AG04450 (cell line): ENCODE measurements at places on chromosomes 7 and 10.

DNA sequence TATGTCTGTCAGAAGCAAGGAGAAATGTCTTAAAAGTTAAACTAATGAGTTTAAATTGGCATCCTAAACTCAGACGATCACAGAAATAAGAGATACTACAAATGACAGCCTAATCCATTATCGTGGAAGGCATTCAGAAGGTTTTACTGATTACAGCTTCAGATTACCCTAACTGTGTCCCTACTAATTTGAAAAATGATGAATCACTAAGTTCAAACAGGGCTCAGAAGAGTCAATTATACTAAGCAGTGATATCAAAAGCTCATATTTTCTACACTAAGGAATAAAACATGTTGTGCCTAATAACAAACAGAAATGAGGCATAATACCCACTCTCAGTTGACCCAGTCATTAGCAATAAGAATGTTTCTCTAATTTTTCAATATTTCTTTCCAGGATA lies 152.0 kb upstream of the NRBF2 start:
- DNase-seq, result no peak

DNA sequence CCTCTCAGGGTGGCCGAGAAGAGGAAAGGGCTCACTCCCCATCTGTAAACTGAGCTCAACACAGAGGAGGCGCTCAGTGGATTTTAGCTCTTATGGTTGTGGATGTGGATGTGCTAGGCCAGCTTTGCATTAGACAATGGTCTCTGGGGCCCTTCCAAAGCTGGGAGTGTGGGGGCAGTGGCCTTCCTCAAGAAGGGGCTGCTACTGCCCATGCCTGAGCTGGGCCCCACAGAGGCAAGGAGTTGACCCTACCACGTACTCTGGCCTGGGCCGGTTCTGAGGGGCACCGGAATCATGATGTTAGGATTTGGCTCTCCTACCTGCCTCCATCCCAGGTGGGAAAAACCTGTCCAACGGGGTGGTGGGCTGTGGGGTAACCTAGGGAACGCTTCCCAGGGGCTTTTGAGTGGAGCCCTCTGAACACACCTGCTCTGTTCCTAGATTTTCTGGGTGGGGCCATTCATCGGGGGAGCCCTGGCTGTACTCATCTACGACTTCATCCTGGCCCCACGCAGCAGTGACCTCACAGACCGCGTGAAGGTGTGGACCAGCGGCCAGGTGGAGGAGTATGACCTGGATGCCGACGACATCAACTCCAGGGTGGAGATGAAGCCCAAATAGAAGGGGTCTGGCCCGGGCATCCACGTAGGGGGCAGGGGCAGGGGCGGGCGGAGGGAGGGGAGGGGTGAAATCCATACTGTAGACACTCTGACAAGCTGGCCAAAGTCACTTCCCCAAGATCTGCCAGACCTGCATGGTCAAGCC lies 11.5 kb downstream of the AQP1 start:
- no peak for DNase-seq

GRCh38 chr7:8133188-8133848 lies 128.6 kb downstream of the ICA1 start:
- no peak for DNase-seq

DNA sequence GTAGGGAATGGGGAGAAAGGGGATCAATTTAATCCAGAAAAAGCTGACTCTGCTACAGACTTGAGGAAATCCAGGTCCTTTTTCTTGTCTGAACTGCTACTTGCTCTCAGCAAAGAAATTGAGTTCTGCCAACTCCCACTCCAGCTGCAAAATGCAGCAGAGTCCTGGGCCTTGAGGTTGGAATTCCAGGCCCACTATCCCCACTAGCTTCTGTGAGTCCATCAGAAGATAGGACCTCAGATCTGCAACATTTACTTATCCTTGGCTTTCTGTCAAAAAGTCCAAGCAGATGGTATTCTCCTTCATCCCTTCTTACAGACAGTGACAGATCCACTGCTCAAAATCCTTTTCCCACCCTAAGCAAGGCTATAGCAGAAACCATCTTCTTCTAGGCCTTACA lies 219.2 kb downstream of the ARHGAP12 start:
- DNase-seq, result no peak

DNA sequence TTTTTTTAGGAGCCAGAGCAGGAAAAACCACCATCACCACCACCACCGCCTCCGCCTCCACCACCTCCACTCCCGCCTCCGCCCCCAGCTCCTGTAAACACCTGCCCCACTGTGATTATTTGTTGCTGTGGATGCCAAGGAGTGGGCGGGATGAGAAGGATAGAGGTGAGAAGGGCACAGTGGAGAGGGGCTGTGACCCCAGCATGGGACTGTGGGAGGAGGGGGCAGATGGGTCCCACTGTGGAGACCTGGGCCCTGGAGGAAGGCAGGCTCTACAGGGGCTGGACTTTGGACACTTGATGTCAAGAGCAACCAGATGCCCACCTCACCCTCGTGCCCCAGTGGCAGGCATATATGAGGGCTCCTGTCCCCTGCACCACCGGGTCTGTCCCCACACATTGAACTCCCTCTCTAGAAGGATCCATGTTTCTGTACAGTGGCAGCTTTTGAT lies 24.7 kb downstream of the ANTXRL start:
- no peak for DNase-seq

DNA sequence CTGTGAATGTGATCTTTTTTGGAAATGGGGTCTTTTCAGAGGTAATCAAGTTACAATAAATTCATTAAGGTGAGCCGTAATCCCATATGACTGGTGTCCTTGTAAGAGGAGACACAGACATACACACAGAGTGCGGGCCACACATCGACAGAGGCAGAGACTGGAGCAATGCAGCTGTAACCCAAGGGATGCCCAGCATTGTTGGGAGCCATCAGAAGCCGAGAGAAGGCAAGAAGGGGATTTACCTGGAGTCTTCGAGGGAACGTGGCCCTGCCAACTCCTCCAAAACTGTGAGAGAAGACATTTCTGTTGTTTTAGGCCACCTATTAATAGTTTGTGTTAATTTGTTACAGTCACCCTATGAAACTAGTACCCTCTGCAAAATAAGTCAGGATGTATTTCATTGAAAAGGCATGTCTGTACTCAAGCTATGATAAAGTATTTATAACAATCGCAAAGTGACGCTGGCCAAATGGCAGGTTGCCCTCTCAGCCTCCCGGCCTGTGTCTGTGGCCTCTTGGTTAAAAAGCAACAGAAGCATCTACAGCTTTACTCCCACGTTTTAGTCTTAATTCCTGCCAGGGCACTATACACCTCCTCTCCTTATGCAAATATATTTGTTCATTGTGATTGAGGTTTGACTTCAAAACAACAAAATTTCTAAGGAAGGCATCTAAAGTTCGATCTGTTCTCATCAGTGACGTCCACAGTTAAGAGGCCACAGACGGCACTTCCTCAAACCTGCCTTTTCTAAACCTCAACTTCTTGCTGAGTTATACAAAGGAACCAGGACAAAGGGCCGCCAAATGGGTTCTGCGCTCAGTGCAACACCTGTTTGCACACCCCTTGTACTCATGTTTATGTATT lies 46.8 kb downstream of the HIPK2 start:
- DNase-seq, result no peak

DNA sequence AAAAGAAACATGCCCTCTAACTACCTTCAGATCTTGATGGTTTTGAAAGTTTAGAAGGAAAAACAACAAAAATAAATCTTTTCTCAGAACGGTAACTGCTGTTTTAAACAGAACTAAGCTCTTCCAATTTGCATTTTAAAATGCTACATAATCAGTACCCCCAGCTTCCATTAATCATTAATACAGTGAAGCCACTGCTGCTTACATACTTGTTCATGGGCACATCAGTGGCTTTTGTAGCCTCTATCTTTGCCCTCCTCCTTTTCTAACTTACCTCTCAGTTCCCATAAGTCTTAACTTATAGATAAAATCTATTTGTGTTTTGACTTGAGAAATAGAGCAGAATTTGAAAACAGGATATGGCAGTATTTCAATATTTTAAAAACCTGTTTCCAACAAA lies 109.1 kb downstream of the POLL start:
- DNase-seq, result no peak

- DNase-seq, result no peak
These were observed 486.3 kb upstream of the PCDH15 start for GRCh38 chr10:55287346-55287745.

DNA sequence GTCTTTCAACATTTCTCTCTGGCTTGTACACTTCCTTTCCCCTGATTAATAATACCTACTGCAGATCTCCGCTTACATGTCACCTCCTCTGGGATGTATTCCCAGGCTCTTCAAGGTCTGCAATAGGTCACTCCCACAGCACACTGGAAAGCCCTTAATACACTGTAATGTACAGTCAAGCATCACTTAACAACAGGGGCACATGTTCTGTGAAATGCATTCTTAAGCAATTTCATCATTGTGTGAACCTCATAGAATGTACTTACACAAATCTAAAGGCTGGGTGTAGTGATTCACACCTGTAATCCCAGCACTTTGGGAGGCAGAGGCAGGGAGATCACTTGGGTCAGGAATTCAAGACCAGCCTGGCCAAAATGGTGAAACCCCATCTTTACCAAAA lies 1.9 kb downstream of the COX15 start:
- no peak for DNase-seq

DNA sequence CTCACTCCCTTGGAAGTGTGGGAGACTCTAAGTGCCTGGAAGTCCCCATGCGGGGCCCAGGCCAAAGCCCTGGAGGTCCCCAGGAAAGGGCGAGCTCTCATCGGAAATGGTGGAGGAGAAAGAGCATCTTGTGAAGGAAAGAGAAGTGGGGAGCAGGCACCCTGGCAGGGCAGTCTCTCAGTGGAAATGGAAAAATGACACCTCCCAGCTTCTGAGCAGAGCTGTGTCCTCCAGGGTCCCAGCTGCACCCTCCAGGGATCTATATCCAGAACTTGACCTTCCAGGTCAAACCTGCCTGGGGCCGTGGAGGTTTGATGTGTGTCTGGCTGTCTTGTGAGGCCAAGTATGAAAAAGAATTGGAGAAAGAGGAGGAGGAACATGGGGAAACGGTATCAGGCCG lies 29.5 kb downstream of the PAX2 start:
- no peak for DNase-seq

DNA sequence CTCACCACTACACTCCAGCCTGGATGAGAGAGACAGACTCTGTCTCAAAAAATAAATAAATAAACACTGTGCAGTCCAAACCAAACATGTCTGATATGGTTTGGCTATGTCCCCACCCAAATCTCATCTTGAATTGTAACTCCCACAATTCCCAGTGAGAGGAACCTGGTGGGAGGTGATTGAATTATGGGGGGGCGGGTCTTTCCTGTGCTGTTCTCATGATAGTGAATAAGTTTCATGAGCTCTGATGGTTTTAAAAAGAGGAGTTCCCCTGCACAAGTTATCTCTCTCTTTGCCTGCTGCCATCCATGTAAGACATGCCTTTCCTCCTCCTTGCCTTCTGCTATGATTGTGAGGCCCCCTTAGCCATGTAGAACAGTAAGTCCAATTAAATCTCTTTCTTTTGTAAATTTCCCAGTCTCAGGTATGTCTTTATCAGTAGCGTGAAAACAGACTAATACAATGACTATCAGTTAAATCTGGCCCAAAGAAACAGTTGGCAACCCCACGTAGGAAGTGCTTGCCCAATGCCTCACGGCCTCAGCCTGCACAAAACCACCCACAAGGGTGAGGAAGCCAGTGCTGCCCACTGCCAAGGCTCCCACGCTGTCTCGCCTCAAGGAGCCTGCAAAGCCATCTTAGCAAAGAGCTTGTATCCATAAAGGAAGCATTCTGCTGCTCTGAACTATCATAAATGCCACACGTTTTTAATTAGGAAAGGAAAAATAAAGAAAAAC lies 64.7 kb downstream of the PIK3AP1 start:
- no peak for DNase-seq

DNA sequence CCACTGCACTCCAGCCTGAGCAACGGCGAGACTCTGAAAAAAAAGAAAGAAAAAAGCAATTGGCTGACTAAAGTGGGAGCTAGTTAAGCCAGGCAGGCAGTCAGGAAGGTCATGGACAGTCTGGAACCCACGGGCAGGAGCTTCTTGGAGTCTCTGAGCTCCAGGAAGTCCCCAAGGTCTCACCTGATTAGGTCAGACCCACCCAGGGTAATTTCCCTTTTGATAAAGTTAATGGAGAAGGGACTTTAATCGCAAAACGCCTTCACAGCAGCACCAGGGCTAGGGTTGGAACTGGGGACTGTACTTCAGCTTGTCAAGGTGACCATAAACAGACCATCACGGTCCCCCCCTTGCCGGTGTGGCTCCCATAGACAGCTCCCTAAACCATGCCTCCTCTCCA lies 6.6 kb downstream of the SLC29A4 start:
- DNase-seq, result no peak

GRCh38 chr10:85513436-85513835 lies 853.2 kb downstream of the GRID1 start:
- DNase-seq, result no peak

- no peak for DNase-seq
These were observed at the start of gene PRKAG2 for GRCh38 chr7:151876899-151877777. Gene PRKAG2, minus strand, starts transcription at chr7:151877115. Its CDS starts 495 bp downstream, at chr7:151876620.

DNA sequence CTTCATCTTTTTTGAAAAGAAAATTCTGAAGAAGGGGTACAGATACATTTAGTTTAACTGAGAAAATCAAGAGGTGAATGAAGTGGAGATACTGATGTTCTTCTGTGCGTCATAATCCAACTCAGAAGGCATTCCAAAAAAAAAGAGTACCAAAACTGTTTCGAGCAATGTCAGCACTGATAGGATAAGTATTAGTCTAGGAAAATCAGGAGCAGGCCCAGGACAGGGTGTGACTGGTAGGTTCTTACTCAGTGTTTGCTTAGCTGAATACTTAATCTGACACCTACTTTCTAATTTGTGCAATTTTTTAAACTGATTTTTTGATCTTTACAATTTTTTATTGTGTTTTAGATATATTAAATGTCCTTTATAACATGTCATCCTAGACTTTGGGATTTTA lies 4.3 kb downstream of the BZW2 start:
- DNase-seq, result no peak

GRCh38 chr7:65946904-65947303 lies 35.1 kb downstream of the GUSB start:
- DNase-seq, result no peak

GRCh38 chr7:116626886-116627285 lies 45.1 kb upstream of the MET start:
- no peak for DNase-seq

DNA sequence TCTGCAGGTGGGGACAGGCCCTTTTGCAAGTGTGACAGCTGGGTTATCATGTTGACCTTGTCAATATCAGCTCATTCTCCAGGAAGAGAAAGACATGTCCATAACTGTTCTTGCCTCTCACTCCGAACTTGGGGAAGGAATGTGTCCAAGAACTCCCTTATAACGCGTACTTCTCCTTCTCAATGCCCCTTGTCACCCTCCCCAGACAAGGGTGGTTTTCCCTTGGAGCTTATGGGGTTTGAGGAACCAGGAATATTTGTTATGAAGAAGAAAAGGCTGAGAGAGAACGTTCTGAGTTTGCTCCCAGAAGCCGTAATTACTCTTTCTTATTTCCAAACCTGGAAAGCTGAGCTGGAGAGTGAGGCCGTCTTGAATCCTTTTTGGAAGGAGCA lies 77.4 kb downstream of the MKI67 start:
- DNase-seq, result no peak
